Posterior vena cava (tissue), 2 donors: ENCODE measurements at places on chromosomes 2 and 18. TPM values are rescaled to one million over a fixed set of nuclear protein-coding genes. Genes with fewer than 3 reads are reported as not detected.

The CGREF1 gene
- total RNA-seq, result 27.8 TPM

The FHOD3 gene
- 26.0 TPM for total RNA-seq

The KLHL30 gene
- 10.7 TPM for total RNA-seq

The RTP5 gene
- not detected for total RNA-seq

The GPR45 gene
- not detected for total RNA-seq

The DNAH7 gene
- 2.5 TPM for total RNA-seq

The PKDCC gene
- 137 TPM for total RNA-seq
